ENCODE measurements at places on chromosomes 16 and 17.

DNA sequence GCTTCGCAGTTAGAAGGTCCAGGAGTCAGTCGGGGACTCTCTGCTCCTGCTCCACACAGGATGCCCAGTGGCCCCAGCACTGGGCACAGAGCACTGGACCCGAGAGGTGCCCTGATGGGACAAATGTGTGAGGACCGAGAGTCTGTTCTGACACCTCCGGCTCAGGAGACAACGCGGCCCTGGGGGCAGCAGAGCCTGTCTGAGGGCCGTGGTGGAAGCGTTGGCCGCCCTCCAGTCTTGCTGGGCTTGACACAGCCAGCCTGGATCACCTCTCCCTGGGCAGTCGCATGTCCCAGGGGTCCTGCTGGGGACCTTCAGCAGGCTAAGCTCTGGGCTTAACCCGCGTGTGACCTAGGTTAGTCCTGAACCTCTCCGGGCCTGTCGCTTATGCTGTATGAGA, 23.1 kb downstream of the LGALS9 start:
- DNase-seq, result no peak

DNA sequence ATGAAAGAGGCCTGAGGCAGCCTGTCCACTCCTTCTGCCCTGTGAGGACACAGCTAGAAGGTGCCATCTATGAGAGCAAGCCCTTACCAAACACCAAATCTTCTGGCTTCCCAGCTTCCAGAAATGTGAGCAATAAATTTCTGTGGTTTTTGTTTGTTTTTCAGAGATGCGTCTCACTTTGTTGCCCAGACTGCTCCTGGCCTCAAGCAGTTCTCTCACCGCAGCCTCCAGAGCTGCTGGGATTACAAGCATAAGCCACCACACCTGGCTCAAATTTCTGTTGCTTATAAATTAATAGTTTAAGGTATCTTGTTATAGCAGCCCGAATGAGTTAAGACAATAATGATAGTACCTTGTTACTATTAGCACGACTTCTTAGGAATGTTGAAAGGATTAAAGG, 12.5 kb upstream of the SLC16A11 start:
- DNase-seq, result no peak

DNA sequence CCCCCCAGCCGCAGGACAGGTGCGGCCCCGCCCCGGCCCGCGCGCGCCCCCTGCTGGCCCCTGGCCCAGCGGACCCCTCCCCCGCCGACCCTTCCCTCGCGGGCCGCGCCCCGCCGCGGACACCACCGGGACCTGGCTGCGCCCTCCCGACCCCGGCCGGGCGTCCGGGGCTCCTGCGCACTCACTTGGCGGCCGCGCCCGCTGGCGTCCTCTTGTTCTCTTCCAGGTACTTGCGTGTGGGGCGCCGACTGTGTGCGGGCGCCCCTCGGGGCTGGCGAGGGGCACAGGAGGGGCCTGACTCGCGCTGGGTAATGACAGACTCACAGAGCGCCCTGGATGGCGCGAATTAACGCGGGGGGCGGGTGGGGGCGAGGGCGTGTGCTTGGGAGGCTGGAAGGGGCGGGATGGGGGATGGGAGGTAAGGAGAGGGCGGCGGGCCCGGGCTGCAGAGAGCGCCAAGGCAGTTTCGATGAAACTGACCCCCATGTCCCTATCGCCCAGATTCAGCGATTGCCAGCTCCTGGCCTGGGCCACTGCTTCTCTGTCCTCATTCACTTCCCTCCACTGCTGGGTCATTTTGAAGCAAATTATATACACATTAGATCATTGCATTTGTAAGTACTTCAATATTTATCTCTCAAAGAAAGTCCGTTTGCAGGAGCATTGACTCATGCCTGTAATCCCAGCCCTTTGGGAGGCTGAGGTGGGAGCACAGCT, 445 bp upstream of the DBNDD1 start:
- no peak for DNase-seq

GRCh38 chr17:83085103-83085502, 5.7 kb downstream of the METRNL start:
- DNase-seq, result no peak

GRCh38 chr17:50828508-50829170, 6.7 kb upstream of the WFIKKN2 start:
- DNase-seq, result no peak

- DNase-seq, result no peak
Measured at GRCh38 chr16:2799859-2800226, 1.6 kb downstream of the PRSS41 start.

DNA sequence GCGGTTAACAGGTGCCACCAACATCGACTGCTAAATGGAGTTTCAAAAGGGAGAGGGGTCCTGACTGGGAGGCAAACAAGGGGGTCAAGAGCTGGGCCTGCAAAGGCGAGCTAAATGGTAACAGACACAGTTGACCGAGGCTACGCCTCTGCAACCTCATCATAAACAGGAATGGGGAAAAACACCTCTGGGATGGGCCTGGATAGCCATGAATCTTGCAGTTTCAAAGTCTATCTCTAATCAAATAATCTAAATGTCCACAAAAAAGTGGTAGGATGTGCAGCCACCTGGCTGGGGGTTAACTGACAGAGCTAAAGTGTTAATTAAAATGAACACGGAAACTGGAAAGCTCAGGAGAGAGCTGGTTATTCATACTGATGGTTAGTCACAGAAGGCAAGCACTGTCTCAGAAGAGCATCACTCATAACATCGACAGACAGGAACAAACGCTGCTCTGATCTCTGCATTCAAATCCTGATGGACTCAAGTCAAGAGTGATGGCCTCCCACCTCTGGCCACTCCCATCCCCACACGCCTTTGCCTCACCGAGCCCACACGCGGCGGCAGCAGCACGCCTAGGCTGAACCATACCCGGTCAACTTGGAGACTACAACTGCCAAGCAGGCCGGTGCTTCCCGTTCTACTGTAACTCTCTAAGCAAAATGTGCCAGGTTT, 56.3 kb downstream of the CREBBP start:
- no peak for DNase-seq

DNA sequence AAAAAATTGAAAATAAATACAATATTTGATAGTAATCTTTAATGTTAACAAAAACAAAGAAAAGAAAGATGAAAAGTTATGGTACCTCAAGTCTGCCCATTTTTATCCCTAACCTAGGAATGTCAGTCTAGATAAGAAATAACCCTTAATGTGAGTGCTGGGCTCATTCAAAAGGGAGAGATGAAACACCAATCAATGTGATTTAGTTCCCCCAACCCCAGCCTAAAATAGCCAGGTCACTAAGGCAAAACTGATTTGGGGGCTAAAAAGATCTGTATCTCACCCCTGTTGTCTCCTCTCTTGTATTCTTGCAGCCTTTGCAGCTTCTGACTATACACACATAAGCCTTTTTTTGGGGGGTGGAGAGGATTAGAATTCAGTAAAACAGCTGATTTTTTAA, 3.2 kb upstream of the IGF2BP1 start:
- DNase-seq, result no peak

- no peak for DNase-seq
Measured at GRCh38 chr17:45096141-45096540, 35.0 kb downstream of the NMT1 start.

- DNase-seq, result no peak
Measured at GRCh38 chr17:35146214-35146833, 1.3 kb upstream of the UNC45B start.

- no peak for DNase-seq
Measured at GRCh38 chr17:72567774-72568173, 447.0 kb downstream of the SOX9 start.

- no peak for DNase-seq
Measured at GRCh38 chr17:59062509-59062908, 44.2 kb downstream of the TRIM37 start.

DNA sequence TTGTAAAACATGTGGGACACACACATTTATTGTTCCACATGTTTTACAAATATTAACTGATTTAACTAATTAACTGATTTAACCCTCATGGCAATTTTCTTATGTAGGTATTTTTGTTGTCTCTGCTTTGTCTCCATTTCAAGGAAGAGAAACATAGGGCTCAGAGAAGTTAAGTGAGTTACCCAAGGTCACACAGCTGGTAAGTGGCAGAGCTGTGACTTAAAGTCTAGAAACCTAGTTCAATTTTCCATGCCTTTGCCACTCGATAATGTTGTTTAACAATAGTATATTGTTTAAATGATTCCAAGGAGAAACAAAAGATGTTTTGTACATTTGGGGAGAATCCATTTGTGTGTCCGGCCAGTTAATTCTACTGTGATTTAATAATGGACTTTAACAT, 284.1 kb upstream of the CDH5 start:
- DNase-seq, result no peak

- DNase-seq, result no peak
Measured at GRCh38 chr16:47492036-47492427, 30.9 kb downstream of the PHKB start.

DNA sequence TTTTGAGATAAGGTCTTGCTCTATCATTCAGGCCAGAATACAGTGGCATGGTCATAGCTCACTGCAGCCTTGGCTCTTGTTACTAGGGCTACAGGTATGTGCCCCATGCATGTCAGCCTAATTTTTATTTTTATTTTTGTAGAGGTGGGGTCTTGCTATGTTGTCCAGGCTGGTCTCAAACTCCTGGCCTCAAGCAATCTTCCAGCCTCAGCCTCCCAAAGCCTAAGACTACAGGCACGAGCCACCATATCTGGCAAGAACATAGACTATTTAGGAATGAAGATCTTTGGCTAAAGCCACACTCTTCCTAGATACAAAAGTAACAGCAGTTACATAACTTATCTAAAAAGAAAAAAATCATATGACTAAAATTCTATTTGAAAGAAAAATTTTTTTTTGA, 15.6 kb upstream of the DDX19A start:
- no peak for DNase-seq

- no peak for DNase-seq
Measured at GRCh38 chr17:65220732-65221131, 83.6 kb downstream of the RGS9 start.

- no peak for DNase-seq
Measured at GRCh38 chr16:84788920-84789391, 30.8 kb upstream of the CRISPLD2 start.

All from stimulated activated CD8-positive, alpha-beta memory T cell treated with anti-CD3 and anti-CD28 coated beads, Interleukin-15, amount 100 ng/mL, for 48 hours (primary cell).